HAP-1 (cell line): ENCODE measurements at places on chromosomes 11 and 22.

- DNase-seq, result no peak
Observed at GRCh38 chr11:63770763-63771162, 2.2 kb upstream of the ZFTA start.

- no peak for DNase-seq
Observed at GRCh38 chr11:83256602-83257340, 29.4 kb downstream of the CCDC90B start.

DNA sequence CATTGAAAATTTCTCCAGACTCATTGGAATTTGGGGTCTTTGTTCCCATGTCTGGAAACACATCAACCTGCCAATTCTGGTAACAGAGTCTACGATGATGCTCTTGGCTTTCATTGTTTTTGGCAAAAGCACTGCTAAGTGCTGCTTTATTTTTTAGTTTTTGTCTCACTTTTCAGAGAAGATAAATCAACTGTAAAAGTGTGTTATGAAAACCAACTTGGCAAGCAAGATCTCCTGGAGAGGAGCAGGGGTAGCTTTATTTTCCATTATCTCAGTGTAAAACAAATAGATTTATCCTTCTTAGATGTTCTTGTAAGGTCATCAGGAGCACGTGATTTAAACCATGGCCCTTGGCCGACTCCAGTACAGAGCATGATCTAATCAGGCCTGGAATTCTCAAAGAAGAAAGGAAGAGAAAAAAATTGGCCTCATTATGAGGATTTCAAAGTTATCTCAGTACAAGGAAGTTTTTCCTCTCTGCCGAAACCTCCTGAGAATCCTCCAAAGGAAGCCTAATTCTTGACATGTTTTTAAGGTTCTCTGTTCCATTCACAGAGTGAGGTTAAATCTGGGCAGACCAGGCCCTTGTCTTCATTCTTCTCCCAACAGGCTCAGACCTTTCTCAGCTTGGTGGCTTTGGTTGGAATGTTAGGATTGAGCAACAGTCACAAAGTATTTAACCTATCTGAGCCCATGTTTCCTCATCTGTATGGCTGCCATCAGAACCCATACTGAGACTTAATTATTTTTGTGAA is 16.4 kb upstream of the PAMR1 start:
- DNase-seq, result no peak

DNA sequence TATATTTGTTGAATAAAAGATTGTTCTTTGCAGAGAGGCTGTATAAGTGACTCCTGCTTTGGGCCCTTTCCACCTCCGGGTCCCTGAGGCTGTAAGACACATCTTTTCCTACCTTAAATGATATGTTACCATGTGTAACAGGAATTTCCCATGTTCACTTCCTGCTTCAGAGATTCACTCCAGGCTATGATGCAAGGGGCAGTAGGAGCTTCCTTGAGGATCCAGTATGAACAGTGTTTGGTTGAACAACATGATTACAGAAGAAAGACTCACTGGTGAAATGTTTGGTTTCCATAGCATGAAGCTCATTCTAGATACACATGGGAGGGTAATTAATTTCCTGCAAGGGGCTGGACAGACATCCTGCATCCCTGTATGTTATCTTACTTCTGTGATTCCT is 25.6 kb upstream of the ZDHHC13 start:
- no peak for DNase-seq

DNA sequence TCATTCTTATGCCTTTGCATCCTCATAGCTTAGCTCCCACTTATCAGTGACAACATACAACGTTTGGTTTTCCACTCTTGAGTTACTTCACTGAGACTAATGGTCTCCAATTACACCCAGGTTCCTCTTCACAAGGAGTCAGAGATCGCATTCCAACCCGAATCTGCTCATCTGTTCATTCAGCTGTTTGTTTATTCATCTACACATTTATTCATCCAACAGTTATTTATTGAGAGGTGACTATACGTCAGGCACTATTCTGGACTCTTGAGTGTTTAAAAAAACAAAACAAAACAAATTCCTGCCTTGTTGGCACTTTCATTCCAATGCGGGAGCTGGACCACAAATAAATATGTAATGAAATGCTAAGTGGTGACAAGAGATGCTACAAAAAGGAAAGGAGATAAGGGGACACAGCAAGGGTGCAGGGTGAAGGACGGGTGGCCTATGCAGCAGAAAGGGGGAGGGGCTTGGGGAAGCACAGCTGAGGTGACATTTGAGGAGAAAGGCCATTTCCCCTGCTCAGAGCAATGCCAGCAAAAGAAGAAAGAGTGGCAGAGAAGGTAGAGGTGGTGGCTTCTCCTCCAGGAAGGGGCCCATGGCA is 393.8 kb upstream of the SYN3 start:
- DNase-seq, result no peak

DNA sequence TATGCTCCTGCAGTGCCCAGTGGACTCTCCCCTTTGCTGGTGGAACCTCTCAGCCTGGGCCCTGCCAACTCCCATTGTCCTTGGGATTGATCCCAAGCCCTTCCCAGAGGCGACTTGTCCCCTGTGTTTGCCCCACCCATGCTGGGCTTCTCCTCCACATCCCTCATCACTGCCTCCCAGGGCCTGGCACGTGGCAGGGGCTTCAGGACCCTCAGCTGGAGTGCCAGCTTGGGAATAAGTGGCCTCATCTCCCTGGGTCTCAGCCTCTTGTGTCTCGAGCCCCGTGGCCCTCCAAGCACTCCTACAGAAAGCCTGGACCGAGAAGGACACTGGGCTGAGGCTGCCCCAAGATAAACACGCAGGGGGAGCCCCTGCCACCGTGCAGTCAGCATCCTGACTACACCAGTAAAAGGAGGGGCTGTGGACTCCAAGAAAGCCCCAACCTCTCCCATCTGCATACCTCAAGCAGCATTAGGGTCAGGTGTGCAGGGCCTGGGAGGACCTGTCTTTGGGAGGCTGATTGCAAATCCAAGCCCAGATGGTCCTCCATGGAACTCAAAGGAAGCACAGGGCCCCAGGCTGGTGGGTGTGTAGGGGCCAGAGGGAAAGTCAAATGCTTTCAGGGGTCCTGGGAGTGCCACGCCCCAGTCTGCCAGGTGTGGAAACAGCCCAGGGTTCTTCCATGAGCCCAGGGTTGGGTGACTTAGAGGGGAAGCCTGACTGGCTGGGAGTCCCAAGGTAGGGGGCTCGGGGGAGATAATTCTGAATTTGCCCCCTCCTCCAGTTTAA is 9.5 kb upstream of the GNAZ start:
- no peak for DNase-seq

GRCh38 chr11:35247428-35247827 is 108.5 kb downstream of the CD44 start:
- DNase-seq, result no peak

DNA sequence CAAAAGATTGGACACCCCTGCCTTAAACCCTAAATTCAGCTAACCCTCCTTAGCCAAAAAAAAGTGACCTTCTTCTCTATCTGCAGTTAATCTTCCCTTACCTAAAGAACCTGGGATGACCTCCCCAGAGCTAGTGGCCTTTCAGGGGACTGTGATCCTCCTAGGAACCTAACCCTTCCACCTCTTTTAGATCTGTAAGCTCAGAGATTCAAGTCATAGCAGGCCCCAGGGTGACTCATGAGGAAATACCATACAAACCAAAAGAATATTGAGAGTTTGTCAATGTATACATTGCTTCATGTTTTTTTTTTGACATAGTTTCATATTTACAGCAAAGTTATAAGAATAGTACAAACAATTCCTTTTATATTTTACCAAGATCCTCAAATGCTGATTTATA is 38.3 kb upstream of the CXCR5 start:
- no peak for DNase-seq

- DNase-seq, result peak; percentile 43
Observed at GRCh38 chr11:68904248-68904847, 657 bp downstream of the IGHMBP2 start.

GRCh38 chr11:114084414-114084813 is 24.9 kb downstream of the ZBTB16 start:
- DNase-seq, result no peak

DNA sequence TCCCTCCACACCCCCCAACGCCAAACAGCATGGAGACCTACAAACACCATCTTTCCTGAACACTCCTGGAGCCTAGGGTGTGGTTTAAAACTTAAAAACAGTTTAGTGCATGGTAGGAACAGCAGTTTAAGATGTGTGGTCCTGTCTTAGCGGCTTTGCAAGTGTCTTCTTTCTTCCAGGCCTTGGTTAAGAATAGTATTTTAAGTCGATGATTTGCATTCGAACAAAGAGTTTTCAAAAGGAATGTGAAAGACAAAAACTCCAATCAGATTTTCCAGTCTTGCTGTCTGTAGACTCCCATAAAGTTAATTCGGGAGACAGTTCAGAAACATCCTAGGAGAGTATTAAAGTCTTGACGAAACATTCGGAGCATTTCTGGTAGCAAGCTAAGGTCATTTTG is 3.7 kb downstream of the FGF4 start:
- peak; percentile 78 for DNase-seq

- no peak for DNase-seq
Observed at GRCh38 chr22:23686416-23687024, 4.3 kb upstream of the RGL4 start.

- peak; percentile 68 for DNase-seq
Observed at GRCh38 chr22:30605449-30606110, 1.4 kb upstream of the TCN2 start.

GRCh38 chr11:45176996-45177395 is 30.6 kb downstream of the PRDM11 start:
- no peak for DNase-seq
